ENCODE measurements at places on chromosomes 3 and 15. TPM values are rescaled to one million over a fixed set of nuclear protein-coding genes. Genes with fewer than 3 reads are reported as not detected.

The DLL4 gene
- polyA plus RNA-seq = 0.32 TPM

The CCDC39 gene
- polyA plus RNA-seq = not detected

The LMAN1L gene
- polyA plus RNA-seq = not detected

The CYP11A1 gene
- polyA plus RNA-seq = 0.70 TPM

The KAT2B gene
- 4.5 TPM for polyA plus RNA-seq

The EID1 gene
- 238 TPM for polyA plus RNA-seq

The OSTN gene
- not detected for polyA plus RNA-seq

The CPLX3 gene
- not detected for polyA plus RNA-seq

The ADCY5 gene
- 0.23 TPM for polyA plus RNA-seq

The CYP1A2 gene
- polyA plus RNA-seq = not detected

The CLDN1 gene
- 1.7 TPM for polyA plus RNA-seq

The KLHDC8B gene
- 33.8 TPM for polyA plus RNA-seq

The IMPG2 gene
- polyA plus RNA-seq = 0.10 TPM

The LDHAL6B gene
- polyA plus RNA-seq = not detected

The ZKSCAN7 gene
- polyA plus RNA-seq = 4.8 TPM

DNA sequence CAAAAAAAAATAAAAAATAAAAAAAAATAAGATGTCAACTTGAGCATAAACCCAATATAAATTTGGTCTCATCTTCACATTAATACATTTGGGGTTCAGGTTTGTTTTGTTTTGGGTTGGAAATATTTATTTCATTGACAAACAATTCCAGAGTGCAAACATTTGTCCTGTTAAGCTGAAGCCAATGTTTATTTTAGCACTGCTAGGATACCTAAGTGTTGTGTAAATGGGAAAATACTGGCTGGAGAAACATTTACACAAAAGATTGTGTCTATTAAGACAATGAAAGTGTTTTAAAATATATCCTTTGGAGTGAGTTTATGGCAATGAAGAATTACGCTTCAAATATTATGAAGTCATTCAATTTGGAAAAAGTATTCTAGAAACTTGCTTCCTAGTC lies 91.1 kb downstream of the MEIS2 start:
- DNase-seq = no peak

DNA sequence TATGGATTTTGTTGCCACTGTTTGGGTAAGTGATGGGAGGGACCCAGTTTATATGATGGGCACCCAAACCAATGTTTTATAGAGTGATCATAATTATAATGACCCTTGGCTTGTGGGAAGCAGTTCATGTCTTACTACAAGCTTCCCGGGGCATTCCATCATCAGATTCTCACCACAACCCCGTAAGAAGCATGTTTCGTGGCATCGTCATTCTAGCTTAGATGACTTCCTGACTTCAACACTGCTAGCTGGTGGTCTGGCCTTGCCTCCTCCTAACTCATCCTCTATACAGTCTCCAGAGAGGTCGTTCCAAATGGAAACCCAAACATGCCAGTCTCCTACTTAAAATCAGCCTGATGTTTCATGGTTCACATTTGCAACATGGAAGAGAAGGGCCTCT lies 226.9 kb downstream of the ADAMTS9 start:
- DNase-seq = peak; percentile 76

GRCh38 chr3:184368116-184368515 lies 6.6 kb downstream of the POLR2H start:
- DNase-seq = no peak

DNA sequence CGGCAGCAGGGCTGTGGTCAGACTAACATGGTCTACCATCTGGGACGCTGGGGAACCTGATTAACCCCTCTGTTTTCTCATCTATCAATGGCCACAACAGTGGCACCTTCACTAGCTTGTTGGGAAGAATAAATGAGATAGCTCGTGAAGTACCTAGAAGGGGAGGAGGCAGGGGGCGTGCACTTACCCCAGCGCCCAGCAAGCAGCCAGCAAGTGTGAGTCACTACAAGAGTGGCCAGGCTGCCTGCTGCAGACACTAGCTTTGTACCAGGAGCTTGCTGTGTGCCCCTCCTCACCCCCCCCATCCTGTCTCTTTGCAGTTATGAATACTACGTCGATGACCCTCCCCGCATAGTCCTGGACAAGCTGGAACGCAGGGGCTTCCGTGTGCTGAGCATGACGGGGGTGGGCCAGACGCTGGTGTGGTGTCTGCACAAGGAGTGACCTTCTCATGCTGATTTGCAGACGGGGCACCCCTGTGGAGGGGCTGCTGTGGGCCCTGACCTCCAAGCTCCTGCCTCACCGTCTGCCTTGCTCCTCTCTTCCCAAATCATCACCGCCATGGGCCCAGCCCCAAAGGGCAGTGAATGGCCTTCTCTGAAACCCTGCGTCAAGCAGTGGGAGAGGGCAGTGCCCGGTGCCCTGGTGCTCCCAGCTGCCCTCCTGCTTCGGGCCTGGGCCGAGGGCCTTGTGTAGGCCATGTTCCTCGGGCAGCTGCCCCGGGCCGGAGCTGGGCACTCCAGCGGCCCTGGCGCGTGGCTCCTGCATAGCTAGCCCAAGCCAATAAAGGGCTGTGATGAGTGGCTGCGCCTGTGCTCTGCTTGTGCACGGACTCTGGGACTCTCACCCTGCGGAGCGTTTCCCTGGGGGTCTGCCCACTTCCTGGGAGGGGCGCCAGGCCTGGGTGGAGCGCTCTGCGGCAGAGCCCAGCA lies 2.6 kb upstream of the C15orf62 start:
- no peak for DNase-seq

DNA sequence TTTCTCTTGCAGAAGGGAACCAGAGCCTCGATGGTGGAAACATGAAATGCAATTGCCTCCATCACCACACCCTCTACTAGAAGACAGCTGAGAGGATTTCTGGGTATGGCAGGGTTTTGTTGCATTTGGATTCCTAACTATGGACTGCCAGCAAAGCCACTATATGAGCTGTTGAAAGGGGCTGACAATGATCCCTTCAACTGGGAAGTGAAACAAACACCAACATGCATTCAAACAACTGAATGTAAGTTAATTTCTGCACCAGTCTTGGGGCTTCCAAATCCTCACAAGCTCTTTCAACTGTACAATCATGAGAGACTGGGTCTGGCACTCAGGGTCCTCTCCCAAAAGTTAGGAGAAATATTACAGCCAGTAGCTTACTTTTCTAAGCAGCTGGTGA lies 116.7 kb upstream of the PLCL2 start:
- no peak for DNase-seq

- DNase-seq = no peak
These were observed 557 bp downstream of the TFG start for GRCh38 chr3:100709842-100710260.

DNA sequence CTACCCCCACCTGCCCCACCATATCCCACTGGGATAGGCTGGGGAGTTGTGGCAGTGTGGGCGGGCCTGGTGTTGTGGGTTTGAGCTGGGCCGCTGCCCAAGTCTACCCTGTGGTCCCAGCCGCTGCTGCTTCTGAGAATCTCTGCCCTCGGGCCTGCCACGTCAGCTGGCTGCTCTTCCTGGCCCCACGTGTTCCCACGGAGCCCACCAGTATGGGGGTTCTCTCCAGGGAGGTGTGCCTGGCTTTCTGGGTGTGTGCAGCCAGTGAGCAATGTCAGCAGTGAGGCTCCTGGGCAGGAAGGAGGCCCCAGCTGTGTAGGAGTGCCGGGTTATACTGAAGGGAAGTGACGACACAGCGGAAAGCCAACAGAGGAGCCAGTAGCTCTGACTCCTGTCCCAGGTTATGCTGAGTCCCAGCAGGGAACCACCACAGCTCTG lies 10.5 kb downstream of the GNAI2 start:
- DNase-seq = peak; percentile 85

DNA sequence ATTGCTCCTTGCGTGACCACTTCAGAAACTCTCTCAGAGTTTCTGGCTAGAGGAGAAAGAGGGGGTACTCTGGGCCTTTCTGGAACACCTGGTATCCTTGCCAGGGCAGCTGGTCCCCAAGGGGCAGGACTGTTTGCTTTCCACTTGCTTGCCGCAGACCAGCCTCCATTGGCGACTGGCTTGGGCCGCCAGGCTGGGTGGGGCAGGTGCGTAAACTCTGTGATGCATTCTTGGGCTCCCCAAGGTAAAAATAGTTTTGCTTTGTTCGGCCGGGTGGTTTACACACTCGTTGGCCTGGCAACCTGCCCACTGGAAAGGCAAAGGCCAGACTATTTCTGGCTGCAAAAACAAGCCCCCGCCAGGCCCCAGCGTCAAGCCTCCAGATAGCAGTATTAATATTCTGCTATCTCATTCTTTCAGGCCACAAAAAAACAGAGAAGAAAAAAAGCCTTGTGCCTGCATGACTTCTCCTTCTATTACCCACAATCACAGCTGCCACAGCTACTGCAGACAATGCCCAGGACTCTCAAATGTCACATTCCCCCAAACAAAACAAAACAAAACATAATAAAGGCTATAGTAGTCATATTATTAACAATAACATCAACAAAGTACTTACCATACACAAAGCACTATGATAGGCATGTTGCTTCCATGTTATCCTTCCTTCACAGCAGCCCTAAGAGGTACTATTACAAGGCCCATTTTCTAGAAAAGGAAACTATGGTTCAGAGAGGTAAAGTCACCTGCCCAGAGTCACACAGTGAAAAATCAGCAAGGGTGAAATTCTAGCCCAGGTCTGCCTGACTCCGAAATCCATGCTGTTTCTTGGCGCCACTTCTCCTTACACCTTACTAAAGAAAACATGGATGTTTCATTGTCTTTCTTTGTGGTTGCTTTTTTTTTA lies 14.0 kb upstream of the SSUH2 start:
- DNase-seq = no peak

GRCh38 chr3:174002543-174002942 lies 605.0 kb downstream of the NLGN1 start:
- no peak for DNase-seq

DNA sequence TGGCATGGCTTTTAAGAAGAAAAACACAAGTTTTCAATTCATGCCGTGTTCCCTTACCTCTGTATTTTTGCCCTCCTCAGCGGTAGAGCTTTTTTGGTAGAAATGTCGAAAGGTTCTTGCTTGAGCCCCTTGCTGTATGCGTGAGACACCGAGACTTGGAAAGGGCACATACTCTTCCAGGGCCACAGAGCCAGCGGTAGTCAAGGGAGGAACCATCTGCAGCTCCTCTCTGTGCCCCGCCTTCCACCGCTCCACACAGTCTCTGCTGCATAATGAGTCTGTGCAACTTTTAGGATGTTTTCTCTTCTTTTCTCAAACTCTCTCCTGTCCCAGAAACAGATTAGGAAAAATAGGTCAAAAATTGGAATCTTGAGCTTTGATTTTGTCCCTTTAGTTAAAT lies 77.5 kb downstream of the LPP start:
- no peak for DNase-seq

DNA sequence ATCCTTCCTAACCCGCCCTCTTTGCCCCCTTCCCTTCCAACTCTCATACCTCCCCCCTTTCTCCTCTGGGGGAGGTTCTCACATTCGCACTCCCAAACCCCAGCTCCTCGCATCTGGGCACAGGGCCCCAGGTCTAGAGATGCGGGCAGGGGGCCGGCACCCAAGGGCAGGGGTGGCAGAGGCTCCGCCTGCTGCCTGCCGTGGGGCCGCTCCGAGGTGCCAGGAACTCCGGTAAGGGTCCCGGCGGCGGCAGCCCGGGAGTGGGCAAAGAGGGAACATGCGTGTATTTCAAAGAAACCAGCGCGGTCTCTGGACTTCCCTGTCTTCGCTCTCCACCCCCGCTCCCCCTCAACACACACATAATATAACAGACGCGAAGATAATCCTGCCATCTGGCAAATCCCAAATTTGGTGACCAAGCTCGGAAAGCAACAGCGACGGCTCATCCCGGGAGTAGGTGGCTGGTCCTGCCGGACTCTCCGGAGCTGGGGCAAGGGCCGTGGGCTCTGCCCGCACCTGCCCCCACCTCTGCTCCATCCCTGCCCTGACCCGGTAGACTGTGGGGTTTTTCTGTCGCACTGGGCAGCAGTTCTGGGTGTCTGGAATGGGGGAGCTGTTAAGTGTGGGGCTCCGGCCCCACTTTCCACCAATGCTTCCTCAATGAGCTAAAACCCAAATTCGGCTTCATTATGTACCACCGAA lies 31.0 kb downstream of the NR2F2 start:
- DNase-seq = no peak

DNA sequence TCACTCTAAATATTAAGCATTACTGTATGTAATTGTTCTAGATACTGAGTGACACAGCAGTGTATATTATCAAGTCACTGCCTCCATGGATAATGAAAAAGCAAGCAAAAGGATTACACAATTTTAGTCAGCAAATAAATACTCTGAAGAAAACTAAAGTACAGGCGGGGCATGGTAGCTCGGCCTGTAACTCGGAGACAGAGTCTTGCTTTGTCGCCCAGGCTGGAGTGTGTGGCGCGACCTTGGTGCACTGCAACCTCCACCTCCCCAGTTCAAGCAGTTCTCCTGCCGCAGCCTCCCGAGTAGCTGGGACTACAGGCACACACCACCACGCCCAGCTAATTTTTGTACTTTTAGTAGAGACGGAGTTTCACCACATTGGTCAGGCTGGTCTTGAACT lies 32.7 kb downstream of the RBM6 start:
- DNase-seq = no peak

- no peak for DNase-seq
These were observed 90.7 kb downstream of the IGF2BP2 start for GRCh38 chr3:185733980-185734724.

- DNase-seq = no peak
These were observed 337.3 kb upstream of the TBC1D5 start for GRCh38 chr3:18079739-18080138.
